CD4-positive, CD25-positive, alpha-beta regulatory T cell (primary cell): ENCODE measurements at places on chromosomes 6 and 20.

DNA sequence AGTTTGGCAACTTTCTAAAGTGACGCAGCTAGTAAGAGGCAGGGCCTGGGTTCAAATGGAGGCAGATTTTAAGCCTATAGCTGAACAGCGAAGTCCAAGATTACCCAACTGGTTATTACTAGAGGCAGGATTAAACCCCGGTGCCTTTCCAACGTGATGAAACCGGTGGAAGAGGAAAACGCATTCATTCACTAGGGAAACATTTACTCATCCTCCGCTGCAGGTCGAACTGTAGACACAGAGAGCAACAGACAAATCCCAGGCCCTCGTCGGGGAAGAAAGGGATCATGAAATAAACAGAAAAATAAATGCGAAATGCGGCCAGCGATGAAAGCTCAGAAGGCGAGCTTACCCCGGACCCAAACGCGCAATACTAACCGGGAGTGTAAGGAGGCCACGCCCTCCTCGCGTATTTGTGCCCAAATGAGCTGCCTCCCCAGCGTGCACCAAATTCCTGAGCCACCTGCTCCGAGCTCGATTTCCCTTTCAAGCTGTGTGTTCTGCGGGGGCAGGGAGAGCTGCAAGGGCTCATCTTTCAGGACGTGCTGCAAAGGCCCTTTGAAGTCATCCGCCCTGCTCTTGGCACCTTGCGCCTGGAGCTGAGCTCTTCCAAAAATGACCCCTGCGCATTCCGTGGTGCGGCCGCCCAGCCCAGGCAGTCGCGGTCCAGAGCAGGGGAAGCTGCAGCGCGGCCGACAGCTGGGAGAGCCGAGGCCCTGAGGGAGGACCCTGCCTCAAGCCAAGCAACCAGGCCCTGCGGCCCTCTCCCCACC, 46.9 kb downstream of the PDYN start:
- no peak for DNase-seq

DNA sequence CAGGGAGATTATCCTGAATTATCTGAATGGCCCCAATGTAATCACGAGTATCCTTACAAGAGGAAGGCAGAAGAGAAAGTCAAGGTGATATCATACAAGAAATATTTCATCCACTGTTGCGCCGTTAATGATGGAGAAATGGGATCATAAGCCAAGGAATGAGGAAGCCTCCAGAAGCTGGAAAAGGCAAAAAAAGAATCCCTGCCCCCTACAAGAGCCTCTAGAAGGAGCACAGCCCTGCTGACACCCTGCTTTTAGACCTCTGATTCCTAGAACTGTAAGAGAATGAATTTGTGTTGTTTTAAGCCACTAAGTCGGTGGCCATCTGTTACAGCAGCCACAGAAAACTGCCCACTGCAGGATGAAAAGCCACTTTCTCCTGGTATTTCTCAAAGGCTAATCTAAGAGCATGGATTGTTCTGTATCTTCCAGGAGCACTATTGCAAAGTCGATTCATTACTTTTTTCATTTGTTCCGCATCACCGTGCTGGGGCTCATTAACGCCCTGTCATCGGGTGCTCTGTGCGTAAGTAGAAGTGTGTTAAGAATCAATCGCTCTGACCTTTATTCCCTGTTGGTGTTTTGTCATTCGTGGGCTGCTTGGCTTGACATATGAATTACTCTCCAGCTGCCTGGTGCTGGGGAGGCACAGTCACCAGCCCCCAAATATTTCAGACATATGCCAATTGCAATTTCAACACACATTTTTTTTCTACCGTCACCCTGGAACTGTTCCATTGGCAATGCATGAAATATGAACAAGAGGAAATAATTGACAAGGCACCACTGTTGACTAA, 117.0 kb downstream of the PCSK2 start:
- no peak for DNase-seq

DNA sequence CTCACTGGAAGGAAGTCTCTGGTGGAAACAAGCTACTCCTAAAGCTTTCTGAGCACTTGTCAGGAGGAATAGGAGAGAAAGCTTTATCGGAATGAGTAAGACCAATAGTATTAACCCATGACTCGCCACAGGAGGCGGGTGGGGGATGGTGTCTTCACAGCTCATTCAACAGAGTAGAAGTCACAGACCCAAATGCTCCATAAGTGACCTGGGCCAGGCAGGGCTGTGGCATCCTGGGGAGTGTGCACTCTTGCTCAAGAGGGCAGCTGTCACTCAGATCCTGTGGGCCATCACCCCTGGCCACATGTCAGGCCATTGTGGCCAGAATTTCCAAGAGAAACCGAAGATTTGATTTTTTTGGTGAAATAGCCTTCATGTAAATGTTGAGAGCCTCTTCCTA, 116.0 kb downstream of the SYCP2 start:
- DNase-seq = no peak

- DNase-seq = no peak
Measured at GRCh38 chr6:136991646-136992045, 53.1 kb downstream of the IL20RA start.

DNA sequence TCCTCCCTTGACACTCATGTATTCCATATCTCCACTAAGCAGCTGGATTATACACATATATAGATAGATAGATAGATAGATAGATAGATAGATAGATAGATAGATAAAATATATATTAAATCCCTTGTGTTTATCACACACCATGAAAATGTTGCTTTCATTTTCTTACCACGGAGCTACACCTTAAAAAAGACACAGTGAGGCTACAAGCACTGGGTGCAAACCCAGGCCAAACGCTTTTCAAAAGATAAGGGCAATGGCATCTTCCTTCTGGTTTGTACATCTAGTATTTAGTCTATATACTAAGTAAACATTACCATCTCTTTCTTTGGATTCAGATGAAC, 377.1 kb downstream of the ESR1 start:
- no peak for DNase-seq

- DNase-seq = peak; percentile 71
Measured at GRCh38 chr6:53312355-53312754, 36.4 kb downstream of the ELOVL5 start.

- no peak for DNase-seq
Measured at GRCh38 chr6:169890049-169890448, 138.6 kb downstream of the ERMARD start.

DNA sequence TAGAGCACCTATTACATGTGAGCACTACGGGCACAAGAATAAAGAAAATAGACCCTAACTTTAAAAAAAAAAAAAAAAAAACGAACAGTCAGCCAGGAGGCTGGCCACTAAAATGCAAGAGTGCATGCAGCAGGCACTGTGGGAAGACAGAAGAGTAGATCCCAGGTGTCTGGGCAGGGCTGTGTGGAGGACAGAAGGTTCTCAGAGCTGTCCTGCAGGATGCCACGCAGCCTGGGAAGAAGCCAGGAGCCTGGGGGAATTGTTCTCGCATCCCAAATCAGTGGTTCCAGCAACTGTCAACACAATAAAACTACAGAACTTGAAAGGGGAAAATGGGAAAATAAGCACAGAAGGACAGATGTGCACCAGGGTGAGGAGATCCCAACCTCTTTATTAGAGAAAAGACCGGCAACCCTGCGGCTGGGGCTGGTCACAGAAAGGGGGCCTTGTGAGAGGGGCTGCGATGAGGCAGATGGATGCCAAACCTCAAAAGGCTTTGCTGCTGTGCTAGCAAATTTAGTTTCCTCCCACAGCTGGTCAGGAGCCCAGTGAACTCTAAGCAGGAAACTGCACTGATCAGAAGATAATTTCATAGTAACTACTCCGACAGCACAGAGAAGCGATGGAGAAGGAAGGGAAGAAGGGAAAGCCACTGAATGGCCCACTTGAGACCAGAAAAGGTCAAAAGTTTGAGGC, 30.9 kb downstream of the MAP3K5 start:
- peak; percentile 60 for DNase-seq

- no peak for DNase-seq
Measured at GRCh38 chr6:84050408-84050807, 16.8 kb downstream of the MRAP2 start.

GRCh38 chr6:124541573-124541972, 420.7 kb upstream of the RNF217 start:
- no peak for DNase-seq

- no peak for DNase-seq
Measured at GRCh38 chr20:24647713-24648112, 178.3 kb downstream of the SYNDIG1 start.

GRCh38 chr6:86723151-86723550, 214.2 kb upstream of the HTR1E start:
- no peak for DNase-seq

DNA sequence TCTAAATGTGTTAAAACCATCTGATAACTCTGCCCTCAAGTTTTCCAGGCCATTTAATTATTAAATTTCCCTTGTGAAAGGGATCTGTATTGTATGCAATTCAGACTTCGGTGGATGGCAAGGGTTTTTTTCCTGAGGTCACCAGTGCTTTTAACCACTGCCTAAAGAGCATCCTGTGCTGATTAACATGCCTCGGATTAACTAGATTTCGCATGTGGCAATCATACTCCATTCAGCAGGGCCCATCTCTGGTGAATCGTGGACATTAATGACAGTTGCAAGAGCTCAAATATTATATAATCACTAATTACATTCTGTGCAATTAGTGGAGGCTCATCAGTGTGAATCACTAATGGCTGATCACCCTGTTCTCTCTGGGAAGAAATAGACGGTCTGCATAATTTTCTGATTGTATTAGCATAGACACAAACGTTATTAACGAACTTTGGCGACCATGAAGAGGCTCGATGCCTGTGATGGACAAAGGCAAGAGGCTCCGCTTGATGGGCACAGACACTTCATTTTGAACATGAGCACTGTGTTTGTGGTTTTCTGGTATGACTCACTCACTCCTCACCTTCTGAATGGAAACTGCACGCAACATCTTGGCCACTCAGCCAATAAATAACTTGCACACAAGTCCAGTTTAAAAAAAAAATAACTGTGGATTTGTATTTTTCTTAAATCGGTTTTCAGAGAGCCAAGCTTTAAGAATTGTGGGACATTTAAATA, 31.4 kb downstream of the LINC00237 start:
- no peak for DNase-seq

DNA sequence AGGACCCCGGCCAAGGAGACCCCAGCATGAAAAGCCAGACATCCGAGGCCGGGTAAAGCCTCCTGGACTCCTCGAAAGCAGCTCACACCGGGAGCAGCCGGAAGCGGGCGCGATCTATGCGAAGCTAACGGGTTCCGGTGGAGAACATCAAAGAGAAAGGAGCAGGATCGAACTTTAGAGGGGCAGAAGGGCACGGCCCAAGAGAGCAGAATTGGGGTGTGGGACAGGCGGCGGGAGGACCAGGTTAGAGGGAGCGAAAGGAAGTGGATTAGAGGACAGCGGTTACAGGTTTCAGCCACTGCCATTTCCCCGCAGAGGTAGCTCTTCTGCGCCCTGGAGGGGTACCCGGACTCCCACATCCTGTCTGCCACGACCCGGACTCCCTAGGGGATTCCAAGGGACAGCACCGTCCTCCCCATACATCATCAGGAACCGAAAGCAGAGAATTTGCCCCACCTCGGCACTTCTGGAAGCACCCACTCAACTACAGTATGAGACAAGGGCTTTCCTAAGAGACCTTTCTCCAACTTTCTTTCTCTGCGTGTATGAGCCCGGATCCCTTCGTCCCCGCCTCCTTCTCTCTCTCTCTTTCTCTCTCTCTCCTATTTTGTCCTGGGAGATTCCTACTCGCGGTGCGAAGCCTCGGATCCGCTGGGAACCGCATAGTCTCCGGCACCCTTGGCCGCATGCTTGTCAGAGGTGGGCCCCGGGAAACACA, 507 bp upstream of the VGLL2 start:
- DNase-seq = no peak

GRCh38 chr6:157380779-157381561, at the start of gene ZDHHC14:
Gene ZDHHC14 (plus strand): TSS chr6:157381190.
- DNase-seq = peak; percentile 92

- no peak for DNase-seq
Measured at GRCh38 chr6:47698342-47698787, at the start of gene ADGRF4. Gene ADGRF4 (plus strand): TSS chr6:47698580. CDS start chr6:47707246, 8,666 bp downstream.

DNA sequence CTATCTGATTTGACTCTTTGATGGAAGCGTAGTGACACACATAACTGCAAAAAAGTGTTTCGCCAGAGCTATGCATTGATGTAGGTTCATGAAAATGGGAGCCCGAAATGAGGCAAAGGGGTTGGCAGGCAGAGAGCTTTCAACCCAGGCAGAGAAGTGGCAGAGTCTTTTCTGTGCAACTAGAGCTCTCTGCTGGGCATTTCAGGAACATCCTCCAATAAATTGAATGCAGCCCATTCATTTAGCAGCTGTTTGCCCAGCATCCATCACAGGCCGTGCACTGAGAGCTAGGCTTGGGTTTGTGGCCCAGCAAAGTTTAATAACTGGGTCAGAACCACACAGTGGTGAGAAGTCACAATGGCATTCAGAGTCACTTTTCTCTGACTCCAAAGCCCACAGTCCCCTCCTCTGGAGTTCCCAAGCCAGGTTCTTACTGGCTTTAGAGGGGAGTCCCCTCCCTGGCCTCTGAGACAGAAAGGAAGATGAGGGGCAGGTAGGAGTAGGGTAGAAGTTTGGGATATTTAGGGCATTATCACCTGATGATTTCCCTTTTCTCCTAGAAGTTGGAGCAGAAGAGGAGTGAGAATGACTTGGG, 31.8 kb upstream of the ELMO2 start:
- peak; percentile 22 for DNase-seq

DNA sequence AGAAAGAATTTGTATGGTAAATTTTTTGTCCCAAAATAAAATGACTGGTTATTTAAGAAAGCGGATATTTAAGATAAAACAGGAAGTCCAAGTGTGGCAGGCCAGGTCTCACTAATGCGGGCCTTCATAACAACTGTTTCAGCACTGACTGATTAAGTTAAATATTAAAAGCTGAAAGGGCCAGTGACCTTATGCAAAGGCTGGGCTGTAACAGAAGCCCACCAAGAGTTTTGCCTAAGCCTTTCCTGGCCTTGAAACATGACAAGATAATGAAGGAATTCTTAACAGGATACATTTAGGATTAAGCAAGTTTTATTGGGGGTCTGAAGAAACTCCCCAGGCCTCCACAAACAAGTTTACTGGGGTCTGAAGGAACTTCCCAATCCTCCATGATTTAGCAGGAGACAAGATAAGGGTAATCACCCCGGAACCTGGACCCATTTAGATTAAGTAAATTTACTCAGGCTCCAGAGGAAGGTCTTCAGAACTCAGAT, 36.3 kb downstream of the ZNF133 start:
- no peak for DNase-seq

GRCh38 chr6:141667580-141668309, 465.0 kb upstream of the GJE1 start:
- DNase-seq = no peak

- no peak for DNase-seq
Measured at GRCh38 chr6:159466926-159467325, 226.1 kb downstream of the SOD2 start.

GRCh38 chr6:158970640-158971275, 29.2 kb downstream of the RSPH3 start:
- DNase-seq = no peak

- DNase-seq = no peak
Measured at GRCh38 chr20:723756-724155, 44.5 kb downstream of the SLC52A3 start.
